ENCODE measurements at places on chromosomes 4 and X. TPM values are rescaled to one million over a fixed set of nuclear protein-coding genes. Genes with fewer than 3 reads are reported as not detected.

DIAPH2 gene
- 10.6 TPM for total RNA-seq

PPP2R2C gene
- total RNA-seq: 32.9 TPM

AMBN gene
- total RNA-seq: not detected

DSPP gene
- not detected for total RNA-seq

TXK gene
- 1.4 TPM for total RNA-seq

HERC5 gene
- 3.6 TPM for total RNA-seq

NRK gene
- 0.33 TPM for total RNA-seq

- DNase-seq: no peak
Measured at GRCh38 chr4:172096786-172097185, 283.6 kb downstream of the GALNTL6 start.

DNA sequence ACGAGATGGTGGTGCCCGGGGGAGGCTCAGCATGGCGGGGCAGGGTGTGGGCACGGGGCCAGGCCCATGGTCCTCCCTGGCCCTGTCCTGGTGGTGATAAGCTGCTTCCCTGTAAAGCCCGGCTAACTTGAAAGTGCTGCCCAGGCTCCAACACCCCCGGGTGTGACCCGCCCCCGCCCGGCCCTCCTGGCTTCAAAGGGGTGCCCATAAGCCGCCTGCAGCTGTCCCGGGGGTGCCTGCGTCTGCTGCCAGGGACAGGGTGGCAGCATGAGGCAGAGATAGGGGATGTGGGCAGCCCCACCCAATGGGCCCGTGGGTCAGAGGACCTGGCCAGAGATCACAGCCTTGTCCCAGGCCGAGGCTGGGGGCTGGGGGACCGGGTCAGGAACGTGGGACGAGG is 18.1 kb downstream of the FGFRL1 start:
- no peak for DNase-seq

DNA sequence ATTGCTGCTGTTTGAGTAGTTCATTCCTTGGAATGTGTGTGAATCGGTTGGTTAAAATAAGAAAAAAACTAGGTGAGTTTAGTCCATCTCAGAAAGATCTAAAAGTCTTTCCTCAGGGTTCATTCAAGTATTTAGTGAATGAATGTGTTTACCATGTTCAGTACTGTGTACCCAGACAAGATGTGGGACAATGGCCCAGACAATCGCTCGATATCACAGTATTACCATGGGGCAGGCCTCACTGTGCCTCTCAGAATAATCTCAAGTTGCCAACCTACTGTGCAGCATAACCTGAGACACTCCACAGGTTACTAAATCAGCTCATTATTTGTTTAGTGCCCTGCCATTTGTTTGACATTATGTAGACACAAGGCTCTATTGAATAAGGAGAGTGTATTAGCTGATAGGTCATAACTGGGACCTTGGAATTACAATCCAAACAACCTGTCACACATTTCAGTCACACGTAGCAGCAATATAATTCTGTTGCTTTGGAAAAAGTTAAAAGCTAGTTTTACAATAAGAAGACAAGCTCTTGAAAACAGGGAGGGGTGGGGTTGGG is 24.9 kb upstream of the AMOT start:
- DNase-seq: no peak

DNA sequence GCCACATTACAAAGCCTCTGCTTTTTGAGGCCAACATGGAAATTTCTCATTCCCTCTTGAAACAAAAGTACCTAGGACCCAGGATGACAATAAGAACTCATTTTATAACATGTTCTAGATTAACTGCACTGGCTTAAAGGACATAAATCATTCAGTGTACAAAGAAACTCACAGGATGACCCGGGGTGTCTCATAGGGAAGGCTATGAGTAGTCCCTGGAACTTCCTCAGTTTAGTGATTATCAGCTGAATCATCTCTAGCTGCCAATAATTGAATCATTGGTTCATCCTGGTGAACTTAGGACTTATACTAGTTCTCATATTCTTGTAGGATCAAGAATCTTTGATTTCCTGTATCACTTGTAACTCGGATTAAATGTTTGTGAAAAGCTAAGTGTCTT is 95.8 kb upstream of the WDR1 start:
- no peak for DNase-seq

DNA sequence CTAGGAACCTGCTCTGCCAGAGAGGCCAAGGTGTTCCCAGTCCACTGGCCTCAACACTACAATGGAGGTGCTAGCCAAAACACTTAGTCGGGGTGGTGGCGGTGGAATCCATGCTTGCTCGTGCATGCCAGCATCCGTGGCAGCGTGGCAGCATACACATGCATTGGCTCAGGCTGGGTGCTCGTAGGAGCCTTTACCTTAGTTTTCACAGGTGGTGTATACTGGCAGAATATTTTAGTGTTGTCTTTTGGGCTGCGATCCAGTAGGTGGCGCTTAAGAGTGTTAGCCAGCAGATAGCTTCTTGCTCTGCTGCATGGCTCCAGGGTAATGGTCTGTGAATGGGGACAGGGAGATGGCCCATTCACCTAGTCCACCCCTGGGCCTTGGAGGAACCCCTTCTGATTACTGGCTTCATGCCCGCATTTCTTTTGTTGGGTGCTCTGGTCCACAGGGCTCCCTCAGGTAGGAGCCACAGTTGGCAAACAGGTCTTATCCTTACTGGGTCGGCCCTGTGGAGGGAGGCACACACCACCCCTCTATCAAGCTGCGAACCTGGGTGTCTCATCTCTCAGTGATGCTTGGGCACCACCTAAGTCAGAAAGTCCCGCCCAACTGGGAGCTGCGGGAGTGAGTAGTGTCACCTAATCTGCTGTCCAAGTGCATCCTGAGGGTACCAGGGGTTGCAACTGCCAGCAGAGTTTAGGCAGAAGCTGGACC is 40.0 kb downstream of the RIPPLY1 start:
- DNase-seq: peak; percentile 22

DNA sequence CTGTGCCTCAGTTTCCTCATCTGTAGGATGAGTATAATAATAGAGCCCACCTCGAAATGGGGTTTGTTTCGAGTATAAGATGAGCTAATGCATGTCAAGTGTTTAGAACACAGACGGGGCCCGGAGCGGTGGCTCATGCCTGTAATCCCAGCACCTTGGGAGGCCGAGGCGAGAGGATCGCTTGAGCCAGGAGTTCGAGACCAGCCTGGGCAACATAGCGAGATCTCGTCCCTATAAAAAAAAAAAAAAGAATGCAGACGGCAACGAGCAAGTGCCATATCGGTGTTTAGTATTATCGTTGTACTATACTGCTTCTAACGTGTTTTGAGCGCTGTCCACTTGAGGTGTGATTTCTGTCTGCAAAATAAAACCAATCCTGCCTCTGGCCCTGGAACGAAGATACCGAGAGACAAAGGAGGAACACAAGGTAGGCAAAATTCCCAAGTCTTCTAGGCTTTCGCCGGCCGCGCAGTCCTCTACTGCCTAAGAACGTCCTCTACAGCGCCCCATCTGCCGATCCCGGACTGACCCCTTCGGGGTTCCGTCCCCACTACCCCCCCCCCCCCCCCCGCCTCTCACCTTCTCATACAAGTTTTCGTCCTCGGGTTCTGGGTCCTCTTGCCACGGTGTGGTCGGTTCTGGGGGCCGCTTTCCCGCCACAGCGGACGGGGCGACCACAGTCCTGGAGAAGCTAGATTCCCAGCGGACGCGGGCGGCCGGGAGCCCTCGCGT is 442 bp downstream of the NDUFB11 start:
- no peak for DNase-seq

DNA sequence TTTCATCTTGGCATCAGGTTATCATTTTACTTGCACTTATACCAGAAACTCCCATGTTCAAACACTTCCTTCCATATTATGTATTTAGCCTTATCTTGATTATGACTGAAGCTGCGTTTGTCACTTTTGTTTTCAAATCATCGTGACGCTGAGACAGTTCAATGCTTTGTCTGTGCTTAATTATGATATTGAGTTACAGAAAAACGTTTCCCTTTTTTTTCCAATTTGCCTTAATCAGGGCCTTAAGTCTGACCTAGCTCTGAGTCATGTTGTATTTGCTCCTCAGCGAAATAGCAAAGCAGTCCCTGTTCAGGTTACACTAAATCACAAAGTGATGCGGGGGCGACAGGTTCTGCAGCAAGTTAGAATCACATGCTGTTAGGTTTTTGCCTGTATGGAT is 254.7 kb downstream of the AFF2 start:
- no peak for DNase-seq

- no peak for DNase-seq
Measured at GRCh38 chr4:175307326-175307725, 389.2 kb downstream of the ADAM29 start.

DNA sequence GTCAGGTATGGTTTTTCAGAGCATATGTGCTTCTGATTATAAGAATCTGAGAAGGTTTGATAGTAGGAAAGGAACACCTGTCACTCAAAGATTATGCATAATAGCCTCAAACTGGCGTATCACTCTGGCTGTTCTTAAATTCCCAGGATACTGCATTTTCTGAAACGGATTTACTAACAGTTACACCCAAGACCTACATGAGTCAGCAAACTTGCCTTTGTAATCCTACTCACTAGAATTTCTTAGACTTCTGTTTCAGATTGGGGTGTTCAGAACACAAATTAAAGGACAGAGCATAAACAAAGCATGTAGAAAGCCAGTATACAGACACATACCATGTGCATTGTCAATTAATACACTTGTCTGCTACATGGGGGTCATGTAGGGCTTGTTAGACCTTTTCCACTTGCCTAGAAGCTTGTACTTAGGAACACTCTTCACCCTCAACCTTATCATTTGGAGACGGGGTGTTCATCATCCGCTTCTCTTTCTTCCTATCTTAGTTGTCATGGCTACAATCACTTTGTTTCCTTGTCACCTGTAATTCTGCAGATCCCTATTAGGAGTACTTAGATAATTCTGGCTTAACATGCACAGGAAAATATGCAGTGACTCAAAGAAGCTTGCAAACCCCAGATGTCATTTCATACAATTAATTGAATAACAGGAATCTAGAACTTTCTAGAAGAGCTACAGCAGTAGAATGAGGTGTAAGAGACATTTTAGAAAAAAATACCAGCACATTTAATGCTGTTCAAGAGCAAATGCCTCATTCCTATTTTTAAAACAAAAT is 593.0 kb upstream of the TENM3 start:
- no peak for DNase-seq

DNA sequence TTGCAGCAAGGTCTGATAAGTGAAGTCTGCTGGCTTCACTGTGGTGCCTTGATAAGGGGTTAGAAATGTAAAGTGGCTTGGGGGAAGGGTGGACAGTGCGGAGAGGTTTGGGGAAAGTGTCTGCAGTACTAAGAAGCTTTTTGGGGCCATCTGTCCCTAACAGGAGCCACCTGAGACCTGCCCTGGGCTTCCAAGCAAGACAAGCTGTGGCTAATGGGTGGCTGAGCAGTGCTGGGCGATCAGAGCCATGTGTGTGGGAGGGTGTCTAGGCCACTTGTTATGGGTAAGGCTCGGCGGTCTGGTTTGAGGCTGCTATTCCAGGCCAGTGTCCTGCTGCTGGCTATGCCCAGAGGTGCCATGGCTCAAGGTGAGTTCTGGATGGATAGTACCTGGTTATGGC is 185.4 kb upstream of the MTMR8 start:
- no peak for DNase-seq

GRCh38 chr4:140188975-140189374 is 35.0 kb upstream of the MAML3 start:
- DNase-seq: peak; percentile 35

DNA sequence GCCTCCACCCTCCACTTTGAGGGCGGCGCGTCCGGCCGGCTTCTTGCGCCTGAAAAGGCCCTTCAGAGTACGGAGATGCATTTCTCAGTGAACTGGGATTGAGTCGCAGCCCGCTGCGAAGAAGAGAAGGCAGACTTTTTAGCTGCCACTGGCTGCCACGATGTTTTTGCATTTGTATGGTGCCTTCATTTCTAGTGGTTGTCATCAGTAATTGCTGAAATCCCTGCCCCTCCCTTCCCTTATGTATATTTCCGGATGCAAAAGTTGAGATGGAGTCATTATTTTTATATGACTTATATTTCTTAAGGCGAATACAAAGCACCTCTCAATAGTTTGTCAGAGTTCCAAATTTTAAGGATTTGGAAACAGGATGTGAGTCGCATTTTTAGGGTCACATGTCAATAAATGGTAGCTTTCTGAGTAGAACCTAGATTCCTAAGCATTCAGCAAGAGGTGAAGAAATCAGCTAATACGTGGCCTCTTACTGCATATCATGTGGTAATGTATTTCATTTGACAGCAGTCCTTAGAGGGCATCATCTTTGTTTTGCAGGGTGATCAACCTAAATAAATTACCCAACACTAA is 658 bp downstream of the ATP6AP2 start:
- no peak for DNase-seq

- DNase-seq: no peak
Measured at GRCh38 chr4:39750216-39750615, 52.3 kb downstream of the UBE2K start.

GRCh38 chrX:140495739-140496138 is 9.1 kb downstream of the SOX3 start:
- no peak for DNase-seq

GRCh38 chr4:108561116-108561515 is 59.3 kb upstream of the RPL34 start:
- DNase-seq: no peak

DNA sequence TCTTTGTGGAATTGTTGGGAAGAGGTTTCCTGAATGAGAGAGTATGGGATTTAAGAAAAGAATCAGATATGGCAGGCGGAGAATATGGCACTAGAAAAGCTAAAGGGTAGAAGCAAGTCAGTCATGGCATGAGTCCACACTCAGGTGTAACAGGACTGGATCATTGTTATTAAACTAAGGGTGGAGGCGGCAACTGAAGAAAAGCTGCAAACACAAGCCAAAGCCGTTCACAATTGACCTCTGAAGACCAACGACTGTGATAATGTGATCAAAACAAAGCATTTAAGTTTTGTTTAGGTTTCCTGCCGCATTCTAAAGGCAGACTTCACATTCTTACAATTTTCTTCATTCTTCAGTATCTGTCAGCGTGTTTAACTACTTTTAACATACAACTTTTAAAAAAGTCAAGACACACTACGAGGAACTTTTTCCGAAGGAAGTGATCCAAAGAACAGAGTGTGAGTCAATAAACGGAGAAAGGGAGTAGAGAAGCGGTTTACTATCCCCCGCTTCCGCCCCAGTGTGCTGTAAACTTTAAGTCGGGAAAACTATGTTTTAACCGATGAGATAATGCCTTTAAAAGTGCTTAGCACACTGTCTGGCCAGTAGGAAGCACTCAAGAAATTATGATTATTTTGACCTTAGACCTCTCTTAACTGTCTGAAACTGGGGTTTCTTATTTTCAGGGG is 909 bp upstream of the SLAIN2 start:
- no peak for DNase-seq

DNA sequence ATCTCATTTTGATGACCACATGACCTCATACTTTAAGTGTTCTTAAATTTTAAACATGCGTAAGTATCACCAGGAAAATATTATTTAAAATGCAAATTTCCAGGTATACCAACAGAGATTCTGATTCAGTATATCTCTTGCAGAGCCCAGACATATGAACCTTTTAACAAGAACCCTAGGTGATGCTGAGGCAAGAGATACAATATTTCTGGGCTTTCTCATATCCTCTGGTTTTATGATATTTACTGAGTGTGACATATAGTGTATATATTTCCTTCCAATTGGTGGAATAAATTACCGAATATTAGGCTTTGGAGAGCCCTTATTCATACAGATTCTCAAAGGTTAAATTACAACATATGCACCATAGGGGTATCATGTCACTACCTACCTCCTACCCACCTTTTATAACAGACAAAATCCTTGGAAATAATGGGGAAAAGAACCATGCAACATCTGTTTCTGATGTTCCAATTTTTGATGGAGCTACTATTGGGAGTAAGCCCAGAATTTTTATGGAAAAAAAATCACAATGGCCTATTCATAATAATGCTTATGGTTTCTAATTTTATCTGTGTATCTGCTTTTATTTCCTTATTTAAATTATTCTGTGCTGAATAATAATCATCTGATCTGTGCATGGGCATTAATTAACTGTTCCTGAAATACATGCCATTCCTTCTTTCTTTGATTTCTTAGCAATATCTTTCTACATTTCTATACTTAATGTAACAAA is 27.1 kb downstream of the KCTD8 start:
- DNase-seq: no peak

All from PC-9 (cell line).